ENCODE measurements at places on chromosomes 11 and 22.

DNA sequence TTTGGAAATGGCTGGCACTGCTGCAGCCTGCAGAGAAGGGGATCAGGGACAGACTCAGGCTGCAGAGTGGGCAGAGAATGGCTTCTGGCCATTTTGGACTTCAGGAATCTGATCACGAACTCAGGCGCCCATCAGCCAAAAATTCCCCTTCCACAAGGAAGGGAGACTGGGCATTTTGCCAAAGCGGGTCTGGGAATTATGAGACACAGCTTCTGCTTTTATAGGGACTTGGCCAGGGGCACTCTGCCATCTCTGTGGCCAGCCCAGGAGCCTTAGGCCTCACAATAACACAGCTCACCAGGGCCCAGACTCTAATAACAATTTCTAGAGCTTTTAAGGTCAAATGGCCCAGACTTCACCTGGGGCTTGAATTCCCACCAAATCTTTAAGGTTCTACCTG lies 74.7 kb downstream of the CHST1 start:
- DNase-seq, result no peak

- peak; percentile 78 for DNase-seq
Measured at GRCh38 chr11:114774599-114775361, 96.5 kb downstream of the NXPE2 start.

DNA sequence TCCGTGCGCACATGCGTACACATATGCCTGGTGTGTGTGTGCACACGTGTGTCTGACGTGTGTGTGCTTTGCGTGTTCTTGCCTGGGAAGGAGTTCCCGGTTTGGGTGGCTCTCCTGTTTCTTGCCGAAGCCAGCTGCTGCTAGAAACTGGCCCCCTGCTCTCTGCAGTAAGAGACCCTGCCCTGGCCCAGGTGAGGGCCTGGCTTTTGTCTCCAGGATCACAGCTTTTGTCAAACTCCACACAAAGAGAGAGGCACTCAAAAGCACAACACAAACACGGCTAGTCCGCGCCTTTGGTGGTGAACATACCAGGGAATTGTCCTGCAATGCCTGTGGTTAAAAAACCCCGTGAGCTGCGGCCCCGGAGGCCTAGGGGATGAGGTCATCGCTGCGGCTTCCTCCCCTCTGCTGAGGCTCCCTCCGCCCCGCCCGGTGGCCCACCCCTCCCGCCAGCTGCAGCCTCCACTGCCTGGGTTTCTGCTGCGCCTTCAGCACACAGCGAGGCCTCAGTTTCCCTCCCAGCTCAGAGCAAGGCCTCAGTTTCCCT lies 88.9 kb downstream of the KCNQ1 start:
- DNase-seq, result peak; percentile 100

DNA sequence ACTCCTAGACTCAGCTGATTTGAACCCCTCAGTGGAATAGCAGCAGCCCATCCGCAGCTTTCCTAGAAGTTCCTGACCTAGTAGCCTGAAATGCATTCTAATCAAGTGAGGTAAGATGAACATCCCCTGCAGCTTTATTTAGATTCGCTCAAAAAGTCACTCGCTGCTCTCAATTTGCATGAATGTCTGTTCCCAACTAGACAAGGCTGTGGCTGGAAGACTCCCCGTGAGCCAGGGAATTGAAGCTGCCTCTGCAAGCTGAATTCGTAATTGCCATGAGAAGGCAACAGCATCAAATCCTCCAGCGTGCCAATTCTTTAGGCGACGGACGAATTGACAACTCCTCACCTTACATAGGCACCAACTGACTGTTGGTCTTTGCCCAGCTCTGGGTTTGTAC lies 17.1 kb upstream of the SCN3B start:
- DNase-seq, result no peak

GRCh38 chr11:100689141-100689540 lies 2.1 kb downstream of the ARHGAP42 start:
- DNase-seq, result no peak

- no peak for DNase-seq
Measured at GRCh38 chr11:88355887-88356286, 18.4 kb upstream of the CTSC start.

DNA sequence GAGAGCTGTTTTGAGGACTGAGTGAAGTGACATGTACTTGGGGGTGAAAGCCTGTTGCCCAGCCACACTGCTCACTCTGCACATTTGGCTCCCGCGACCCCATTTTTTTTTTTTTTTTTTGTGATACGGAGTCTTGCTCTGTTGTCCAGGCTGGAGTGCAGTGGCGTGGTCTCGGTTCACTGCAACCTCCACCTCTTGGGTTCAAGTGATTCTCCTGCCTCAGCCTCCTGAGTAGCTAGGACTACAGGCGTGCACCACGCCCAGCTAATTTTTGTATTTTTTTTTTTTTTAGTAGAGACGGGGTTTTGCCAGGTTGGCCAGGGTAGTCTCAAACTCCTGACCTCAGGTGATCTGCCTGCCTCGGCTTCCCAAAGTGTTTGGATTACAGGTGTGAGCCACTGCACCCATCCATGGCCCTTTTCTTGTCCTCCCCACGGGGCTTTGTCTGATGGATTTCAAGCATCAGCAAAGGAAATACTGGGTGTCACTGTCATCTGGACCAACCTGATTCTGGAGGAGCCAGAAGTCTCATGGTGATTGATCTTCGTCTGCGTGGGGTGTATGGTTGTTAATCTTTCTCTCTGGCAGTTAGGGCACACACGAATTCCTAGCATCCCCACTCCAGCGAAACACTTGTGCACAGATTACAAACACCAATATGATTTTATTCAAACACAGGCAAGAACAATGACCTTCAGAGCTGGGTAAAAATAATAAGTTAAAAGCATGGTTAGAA lies 3.4 kb upstream of the UCP3 start:
- DNase-seq, result no peak

DNA sequence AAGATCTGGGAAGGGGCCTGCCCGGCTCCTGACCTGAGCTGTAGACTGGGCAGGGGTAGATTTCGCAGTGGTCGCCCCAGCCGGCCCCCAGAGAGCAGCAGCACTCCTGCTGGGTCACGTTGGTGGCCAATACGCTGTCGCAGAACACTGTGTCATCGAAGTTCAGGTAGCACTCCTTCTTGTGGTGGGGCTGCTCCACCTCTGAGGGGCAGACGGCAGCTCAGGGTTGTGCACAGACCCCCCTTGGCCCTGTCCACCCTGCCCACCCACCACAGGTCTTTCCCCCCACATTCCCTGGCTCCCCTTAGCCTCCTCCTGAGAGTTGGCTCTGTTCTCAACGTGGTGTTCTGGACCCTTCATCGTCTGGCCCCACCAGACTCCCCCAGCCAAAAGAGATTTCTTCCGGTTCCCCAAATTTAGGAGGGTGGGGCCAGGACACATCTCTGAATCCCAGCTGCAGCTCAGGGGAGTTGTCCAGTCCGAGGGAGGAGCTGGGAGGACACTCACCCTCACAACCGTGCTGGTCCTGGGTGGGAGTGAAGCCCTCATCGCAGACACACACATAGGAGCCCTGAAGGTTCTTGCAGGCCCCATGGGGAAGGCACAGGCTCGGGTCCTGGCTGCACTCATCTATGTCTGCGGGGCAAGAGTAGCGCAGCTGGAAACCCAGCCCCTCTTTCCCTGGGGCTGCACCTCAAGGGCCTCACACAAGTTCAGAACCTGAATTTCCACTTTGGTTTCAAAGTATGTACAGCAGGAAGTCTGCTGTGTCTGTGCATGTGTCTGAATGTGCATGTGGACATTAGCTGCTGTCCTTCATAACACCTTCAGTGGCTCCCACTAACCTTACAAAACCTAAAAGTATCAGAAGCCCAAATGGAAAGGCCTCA lies 16.5 kb downstream of the SCYL1 start:
- DNase-seq, result peak; percentile 93

Measured in osteoblast (primary cell).